ENCODE measurements at places on chromosomes 11 and 22.

DNA sequence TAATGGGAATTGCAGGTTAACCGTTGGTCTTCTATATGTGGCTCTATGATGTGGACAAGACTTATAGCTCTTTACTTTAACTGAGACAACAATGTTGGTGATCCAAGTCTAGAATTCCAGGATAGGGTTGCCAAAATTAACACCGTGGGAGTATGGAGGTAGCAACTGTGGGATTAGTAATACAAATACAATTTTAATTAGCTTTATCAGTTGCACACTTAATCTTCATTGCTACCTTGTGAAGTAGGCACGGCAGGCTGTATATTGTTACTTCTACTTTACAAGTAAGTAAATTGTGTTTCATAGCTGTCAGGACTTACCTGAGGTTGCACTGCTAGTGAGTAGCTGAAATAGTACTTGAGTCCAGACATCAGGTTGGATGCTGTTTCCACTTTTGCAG is 21.0 kb downstream of the MTMR3 start:
- no peak for DNase-seq

DNA sequence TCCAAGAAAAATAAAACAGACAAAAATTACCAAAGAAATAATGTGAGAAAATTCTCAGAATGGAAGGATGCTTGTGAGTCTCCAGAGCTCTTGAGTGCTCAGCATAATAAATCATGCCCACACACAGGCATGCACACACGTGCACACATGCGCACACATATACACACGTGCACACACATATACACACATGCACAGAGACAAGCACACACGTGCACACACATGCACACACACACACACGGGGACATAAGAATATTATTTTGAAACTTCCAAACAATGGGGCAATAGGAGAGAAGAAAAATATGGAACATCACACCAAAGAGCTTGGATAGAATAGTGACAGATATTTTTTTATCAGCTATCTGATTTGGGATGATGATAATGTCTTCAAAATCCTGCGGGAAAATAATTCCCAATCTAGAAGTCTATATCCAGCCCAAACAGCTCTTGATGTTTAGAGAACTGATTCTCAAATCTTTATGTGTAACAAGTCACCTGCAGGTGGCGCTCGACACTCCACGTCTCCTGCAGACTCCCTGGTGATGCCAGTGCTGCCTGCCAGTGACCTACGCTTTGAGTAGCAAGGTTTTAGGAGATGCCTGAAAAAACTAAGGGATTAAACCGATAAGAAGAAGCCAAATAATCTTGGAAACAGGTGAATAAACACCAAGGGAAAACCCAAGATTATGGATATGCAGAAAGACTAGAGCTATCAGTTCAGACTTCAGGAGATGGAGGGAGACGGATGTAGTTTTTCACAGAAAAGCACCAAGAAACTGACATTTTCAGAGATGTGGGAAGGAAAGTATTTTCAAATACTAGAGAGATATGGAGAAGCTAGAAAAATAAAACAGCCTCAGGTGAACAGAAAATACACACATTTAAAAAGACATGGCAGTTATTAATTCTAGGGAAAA is 743.6 kb downstream of the ETS1 start:
- no peak for DNase-seq

DNA sequence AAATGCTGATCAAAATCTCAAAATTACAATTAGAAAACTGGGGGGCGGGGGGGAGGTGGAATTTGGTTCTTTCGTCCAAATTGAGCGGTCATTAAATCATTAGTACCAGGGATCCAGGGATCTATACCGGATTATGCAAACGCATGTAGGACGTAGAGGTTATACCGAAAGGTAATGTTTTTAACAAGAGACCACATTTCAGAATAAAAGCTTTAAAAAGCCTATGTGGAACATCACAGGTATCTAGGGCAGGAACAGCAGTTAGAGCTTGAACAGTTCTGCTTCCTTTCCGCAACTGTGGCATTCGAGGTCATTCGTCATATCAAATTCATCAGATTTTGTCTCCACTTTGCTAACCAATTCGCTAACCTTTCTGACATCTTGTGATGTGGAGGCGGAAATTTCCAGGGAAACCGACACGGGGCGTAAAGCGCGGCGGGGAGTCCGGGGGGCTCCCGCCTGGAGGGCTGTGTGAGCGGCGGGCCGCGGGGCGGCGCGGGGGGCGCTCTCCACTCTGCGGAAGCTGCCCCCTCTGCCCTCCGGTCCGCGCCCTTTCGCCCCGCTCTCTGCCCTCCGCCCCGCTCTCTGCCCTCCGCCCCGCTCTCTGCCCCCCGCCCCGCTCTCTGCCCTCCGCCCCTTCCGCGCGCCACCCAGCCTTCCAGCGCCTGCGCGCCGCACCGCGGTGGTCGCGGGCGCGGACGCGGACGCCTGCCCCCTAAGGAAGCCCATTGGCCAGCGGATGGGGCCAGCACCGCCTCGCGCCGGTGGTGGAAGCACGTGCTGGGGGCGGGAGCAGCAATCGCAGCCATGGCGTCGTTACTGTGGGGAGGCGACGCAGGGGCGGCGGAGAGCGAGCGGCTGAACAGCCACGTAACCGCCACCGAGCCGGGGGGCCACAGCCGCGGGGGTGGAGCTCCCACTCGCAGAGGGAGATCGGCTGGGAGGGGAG is at the start of gene DDX25:
Gene DDX25, plus strand, starts transcription at position 798 of the 949 bp plus-strand sequence. Its CDS starts 10 bp downstream, at position 808.
- no peak for DNase-seq

DNA sequence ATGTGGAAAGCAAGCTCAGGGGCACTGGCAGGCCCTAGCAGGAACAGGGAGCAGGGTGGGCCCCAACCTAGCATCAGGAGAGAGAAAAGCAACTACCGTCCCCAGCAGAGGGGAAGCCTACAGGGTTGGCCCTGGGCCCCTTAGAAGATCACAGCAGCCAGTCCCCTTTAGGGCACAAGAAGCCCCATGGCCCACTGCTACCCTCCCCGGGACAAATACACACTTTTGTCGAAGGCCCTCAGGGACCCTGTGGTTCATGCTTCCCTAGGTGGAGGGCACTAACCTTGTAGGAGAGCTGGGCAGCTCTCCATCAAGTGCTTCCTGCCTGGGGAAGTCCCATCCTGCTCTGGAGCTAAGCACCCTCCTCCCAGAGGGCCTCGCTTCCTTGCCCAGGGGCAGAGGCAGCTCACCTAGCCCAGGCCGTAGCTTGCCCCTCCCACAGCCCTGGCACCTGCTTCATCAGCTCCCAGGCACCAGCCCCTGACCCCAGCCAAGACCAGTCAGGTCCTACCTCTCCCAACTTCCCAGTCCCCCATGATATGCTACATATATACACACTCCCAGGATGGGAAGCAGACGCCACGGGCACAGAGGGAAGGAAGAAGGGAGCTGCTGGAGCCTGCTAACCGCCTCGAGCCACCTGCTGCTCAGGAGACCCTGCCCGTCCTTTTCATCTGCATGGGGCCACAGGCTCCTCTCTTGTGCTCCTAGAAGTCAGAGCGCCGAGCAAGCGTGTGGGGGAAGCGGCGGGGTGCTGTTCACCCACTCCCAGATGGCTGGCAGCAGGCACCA is 20.1 kb downstream of the SUN2 start:
- DNase-seq, result no peak

- DNase-seq, result no peak
These were observed 40.3 kb downstream of the ALX4 start for GRCh38 chr11:44269369-44270351.

GRCh38 chr11:110763249-110764011 is 51.2 kb upstream of the ARHGAP20 start:
- no peak for DNase-seq

GRCh38 chr11:60164550-60165075 is 18.3 kb downstream of the MS4A6A start:
- DNase-seq, result no peak

- no peak for DNase-seq
These were observed 127.5 kb downstream of the APIP start for GRCh38 chr11:34788642-34789041.

DNA sequence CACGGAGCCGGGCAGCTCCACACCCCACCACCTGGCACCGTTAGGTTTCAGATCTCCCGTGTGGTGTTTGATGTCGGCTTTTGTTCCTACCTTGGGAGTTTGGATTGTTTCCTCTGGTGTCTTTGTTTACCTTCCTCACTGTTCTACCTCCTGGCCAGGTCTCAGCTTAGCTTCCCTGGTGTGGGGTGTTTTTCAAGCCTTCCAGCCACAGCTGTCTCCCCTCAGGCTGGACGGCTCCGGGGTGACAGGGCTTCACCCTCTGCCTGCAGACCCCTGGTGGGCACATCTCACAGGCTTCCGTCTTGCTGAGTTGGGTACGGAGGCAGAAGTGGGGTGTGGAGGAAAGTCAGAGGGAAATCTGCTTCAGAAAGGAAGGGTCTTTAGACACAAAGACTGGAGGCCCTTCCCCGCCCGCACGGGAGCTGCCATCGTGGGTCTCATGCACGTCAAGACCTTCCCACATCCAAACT is 59.6 kb upstream of the EMID1 start:
- no peak for DNase-seq

DNA sequence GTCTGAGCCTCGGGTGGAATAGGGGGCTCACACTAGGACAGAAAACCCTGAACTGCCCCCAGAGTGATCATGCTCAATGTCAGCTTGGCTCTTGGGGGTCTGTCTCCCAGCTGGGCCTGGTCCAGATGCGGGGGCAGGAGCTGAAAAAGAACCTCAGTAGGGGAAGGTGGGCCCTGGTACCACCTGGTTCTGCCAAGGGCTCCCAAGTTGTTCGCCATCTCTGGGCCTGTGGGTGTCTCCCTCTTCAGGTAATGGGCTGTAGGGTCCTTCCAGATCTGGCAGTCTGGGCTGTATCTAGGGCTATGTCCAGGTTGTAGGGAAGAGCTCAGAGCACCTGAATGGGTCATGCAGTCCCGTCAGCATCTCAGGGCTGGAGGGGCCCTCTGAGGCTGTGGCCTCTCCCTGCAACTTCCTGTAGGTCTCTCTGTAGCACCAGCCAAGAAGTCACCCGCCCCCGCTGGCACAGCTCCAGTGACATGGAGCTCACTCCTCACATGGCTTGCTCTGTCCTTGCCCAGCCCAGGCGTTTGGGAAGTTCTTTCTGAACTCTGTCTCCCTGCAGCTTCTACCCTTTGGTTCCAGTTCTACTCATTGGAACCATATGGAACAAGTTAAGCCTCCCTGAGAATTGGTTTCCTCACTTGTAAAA is 33.0 kb upstream of the SOX10 start:
- DNase-seq, result no peak

DNA sequence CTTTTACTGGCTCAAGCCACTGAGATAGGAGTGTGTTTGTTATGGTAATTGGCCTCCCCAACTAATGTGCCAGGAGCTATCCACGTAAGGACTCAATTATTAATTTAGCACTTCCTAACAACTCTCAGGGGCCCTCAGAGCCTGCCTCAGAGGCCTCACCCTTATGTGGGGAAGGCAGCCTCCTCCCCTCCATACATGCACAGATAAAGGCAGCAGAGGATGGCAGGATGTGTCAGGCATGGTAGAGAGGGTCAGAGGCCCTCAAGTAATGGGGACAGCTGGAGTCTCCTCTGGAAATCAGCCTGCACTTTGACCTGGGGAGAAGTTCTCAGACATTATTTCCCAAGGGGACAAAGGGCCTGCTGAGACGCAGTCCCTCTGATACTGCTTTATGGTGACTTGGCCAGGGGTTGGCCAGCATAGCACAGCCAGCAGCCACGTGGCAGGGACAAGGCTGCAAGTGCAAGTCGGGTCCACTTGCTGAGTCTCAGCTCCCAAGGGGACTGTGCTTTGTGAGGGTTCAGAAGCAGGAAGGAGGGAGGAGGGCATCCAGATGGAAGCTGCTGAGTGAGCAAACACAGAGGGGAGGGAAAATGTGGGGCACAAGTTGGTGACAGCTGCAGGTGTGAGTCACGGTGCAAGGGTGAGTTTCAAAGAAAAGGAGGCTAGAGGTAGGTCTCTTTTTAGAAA is 17.0 kb downstream of the MOGAT2 start:
- DNase-seq, result no peak

GRCh38 chr11:110112457-110112856 is 19.3 kb downstream of the ZC3H12C start:
- no peak for DNase-seq

- no peak for DNase-seq
These were observed 2.8 kb upstream of the MCAM start for GRCh38 chr11:119319700-119320239.

- no peak for DNase-seq
These were observed 680 bp downstream of the IFT46 start for GRCh38 chr11:118565051-118565450.

DNA sequence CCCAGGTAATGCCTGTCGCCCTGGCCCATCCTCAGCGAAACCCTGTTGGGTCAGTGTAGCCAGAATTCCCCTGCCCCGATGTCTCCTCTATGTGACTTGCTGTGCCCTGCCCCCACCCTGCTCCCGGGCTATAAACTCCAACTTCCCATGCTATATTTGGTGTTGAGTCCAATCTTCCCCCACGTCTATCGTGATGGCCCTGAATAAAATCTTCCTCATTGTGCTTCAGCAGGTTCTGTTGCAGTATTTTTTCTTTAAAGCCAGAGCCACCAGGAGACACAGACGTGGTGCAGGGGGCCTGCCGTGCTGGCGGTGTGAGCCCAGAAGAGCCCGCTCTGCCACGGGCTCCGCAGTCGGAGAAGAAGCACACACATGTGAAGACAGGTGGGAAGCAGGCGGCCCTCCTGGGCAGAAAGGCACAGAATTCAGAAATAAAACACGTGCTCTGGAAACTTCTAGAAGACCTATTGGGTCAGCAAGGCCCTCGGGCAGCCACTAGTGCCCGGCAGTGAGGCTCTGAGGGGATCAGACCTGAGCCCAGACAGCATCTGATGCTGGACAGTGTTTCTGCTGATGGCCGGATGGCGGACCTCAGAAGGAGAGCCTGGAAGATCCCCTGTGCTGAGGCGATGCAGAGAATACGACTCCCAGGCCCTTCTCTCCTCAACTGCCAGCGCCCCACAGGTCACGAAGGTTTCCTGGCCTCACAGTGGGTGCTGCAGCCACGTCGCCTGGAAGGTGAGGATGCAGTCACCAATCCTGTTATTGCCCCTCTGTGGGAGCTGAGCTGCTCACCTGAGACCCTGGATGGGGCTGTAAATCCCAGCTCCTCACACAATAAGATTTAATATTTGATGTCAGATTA is 501.9 kb downstream of the BRD1 start:
- DNase-seq, result no peak

- DNase-seq, result no peak
These were observed 14.3 kb downstream of the NCAM1 start for GRCh38 chr11:112975493-112975892.

GRCh38 chr11:45411228-45411946 is 125.2 kb upstream of the SYT13 start:
- DNase-seq, result no peak

GRCh38 chr11:74702383-74703007 is 28.7 kb downstream of the CHRDL2 start:
- DNase-seq, result peak; percentile 30

GRCh38 chr22:22789233-22789921 is 98.2 kb upstream of the IGLL5 start:
- no peak for DNase-seq

DNA sequence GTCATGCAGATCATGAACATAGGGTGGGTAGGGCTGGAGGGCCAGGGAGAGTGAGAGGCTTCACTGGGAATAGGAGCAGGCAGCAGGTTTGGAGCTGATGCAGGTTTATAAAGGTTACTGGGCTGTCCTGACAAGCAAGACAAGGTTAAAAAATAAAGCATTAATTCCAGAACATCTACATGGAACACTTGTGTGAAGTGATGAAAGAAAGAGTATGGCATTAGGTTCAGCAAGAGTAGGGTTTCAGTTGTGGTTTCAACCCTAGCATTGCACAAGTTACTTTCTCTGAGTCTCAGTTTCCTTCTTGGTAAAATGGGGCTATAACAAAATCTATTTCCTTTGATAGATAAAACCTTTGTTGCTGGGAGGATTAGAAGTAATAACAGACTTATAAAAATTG is 114.6 kb upstream of the SESN3 start:
- no peak for DNase-seq

- DNase-seq, result no peak
These were observed 3.3 kb downstream of the KDELR3 start for GRCh38 chr22:38471237-38471636.
